ENCODE measurements at places on chromosomes 2 and 18.

DNA sequence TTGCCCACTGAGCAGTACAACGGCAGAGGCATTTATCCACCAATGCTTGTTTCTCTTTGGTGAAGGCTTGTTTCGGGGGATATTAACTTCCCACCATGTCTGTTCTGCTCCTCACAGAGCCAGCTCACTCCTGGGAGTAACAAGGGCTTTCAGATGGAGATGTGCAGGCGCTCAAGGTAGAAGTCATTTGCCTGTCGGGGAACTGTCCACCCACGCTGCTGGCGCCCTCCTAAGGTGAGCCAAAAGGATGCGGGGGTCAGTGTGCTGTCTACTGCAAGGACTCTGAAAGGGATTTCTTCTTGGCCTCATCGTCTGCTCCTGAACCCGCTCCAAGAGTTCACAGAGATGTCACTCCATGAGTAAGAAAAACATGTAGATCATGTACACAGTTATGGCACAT, 57.0 kb upstream of the CYRIA start:
- no peak for DNase-seq

DNA sequence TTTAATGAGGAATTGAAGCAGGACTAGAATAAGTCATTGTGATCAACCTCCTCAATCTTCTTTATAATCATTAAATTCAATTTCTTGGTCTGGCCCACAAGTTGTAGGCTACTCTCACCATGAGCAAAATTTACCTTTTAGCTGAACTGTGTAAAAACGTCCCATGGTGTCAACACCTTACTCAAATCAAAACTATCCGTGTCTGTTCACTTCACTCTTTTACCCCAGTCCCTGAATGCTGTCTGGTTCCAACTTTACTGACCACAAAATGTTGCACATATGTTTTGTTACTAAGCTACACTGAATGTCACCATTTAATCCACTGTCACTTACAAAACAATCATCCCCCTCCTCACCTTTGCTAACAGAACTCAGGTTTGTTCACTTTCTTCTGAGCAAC, 951.6 kb upstream of the SLC39A10 start:
- DNase-seq, result peak; percentile 1

DNA sequence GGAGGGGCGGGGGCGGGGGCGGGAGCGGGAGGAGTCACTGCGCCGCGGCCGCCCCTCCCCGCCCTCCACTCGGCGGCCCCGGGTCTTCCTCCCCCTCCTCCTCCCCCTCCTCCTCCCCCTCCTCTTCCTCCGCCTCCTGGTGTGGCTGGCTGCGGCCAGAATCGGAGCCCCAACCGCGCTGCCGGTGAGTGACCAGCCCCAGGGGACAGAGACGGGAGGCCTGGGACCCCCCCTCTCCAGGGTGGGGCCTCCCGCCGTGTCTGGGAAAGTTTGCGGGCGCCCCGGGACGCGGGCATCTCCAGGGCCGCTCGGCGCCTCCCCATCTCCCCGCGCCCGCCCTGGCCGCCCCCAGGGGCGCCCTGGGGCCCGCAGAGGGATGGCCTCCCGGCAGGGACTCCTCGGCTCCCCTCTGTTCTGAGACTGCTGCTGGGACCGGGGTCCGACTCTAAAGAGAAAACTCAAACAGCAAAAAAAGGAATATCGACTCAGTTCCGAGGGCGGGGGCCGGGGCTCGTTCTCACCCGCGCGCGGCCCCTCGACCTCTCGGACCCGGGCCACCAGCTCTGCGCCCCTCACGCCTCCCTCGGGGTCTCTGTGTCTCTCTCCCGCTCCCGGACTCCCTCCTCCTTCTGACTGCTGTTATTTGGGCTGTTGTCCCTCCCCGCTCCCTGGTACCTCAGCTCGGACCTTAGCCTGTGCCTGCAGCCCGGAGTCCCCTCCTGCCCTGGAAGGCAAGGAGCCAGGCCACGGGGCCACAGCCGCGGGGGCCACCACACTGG, at the start of gene STON1:
Gene STON1 (plus strand): TSS at position 122 of the 779 bp plus-strand sequence. CDS start 50,480 bp downstream, outside the sequence.
- DNase-seq, result no peak

DNA sequence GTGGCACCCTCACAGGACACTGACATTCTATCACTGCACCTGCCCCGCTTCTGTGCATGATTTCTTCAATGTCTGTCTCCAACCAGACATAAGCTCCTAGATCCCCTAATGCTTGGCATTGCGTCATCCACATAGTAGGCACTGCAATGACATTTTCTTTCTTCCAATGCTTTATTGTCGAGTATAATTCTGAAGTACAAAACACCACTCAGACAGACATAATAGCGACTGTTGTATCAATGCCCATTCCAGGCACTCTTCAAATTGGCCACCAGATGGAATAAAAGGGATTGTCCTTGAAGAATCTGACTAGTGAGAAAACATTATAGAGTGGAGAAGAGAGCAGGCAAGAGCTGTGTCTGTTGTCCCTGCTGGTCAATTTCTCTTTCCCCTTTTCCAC, 89.0 kb downstream of the LPIN1 start:
- no peak for DNase-seq

- DNase-seq, result no peak
Observed at GRCh38 chr2:29741132-29741531, 180.3 kb downstream of the ALK start.

DNA sequence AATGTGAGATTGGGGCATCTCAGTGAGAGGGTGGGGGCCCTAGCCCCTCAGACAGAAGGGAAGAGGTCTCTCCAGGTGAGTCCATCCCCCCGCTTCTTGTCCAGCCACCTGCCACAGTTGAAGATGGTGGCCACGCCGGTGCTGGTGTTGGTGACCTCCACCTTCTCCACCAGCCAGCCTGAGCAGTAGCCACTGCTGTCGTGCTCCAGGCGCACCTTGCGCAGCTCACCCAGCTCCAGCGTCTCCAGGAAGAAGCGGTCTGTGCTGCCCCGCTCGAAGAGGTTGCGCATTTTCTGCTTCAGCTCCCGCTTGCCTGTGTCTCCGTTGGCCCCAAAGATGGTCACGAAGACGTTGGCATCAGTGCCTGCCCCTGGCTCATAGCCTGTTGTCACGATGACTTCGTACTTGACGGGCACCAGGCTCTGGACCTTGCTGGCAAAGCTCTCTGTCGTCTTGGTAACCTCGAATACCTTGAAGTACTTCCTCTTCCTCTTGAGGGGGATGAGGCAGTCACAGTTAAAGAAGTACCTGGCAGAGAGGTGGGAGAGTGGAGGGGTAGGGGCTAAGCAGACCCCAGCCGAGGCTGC, 179.5 kb downstream of the LOXHD1 start:
- DNase-seq, result no peak

DNA sequence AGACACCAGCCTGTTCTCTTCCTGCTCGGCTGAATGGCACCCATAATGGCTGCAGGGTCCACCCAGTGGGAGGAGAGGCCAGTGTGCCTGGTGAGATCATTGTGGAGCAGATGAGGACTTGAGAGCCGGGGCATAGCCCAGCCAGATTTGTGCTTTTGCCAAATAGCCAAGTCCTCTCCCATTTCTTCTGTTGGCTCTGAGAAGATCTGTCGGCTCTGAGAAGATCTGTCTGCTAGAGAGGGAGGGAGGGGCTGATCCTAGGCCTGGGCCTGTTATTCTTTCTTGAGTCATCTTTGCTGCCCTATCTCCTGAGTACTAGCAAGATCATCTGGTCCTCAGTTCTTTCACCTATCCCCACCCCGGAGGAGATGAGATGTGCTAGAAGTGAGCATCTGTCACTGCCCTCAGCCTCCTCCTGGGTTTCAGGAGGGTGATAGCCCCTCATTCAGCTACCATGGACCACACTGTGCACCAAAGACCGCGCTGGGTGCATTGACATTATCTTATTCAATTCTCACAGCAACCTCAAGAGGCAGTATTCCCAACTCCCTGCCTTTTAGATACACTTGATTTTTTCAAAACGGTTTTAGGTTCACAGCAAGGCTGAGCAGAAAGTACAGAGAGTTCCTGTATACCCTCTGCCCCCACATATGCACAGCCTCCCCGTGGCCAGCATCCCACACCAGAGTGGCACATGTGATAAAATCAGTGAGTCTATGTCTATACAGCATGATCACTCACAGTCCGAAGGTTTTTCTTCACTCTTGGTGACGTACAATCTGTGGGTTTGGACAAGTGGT, 98.6 kb downstream of the CAPN13 start:
- DNase-seq, result peak; percentile 19
